AG04450 (cell line): ENCODE measurements at places on chromosomes 13 and 19.
A peak's percentile ranks its signal among the peaks of the same experiment; 100 is the strongest.

GRCh38 chr13:32384702-32385101 is 43.2 kb downstream of the N4BP2L1 start:
- DNase-seq = no peak

- no peak for DNase-seq
Observed at GRCh38 chr13:110055089-110055488, 251.9 kb downstream of the COL4A1 start.

GRCh38 chr19:58416604-58417003 is 8.2 kb downstream of the ZNF584 start:
- DNase-seq = no peak

GRCh38 chr19:5231857-5232678 is 108.5 kb downstream of the PTPRS start:
- no peak for DNase-seq

GRCh38 chr19:33520048-33520643 is 1.4 kb downstream of the PEPD start:
- no peak for DNase-seq

DNA sequence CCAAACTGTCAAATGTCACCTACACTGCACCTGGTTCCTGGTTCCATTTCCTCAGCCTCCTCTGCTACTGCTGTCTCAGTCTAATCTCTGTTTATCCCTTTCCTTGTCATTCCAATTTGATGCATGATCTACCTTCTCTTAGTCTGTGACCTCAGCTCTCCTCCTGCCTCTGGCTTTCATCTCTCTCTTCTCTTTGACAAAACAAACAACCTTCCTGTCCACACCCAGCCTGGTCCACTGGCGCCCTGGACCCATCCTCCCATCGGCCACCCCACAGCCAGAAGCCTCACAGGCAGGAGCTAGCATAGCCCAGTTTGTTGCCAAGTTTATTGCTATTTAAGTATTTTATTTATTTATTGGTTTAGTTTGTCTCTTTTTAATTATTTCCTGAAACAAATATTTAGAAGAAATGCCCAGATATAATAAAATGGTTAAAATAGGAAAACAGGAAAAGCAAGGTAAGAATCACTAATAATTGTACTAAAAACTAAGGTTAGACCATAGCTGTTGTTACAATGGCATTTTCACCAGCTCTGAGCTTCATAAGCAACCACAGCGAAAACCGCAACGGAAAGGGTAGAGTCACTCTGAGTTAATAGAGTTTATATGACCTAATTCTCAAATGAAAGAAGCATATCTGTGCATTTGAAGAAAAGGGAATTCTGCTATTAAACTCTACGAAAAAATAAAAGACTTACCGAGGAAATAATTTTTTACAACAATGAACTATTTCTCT is 68.6 kb downstream of the EFNB2 start:
- no peak for DNase-seq

- DNase-seq = no peak
Observed at GRCh38 chr19:10190026-10190425, 4.7 kb downstream of the DNMT1 start.

DNA sequence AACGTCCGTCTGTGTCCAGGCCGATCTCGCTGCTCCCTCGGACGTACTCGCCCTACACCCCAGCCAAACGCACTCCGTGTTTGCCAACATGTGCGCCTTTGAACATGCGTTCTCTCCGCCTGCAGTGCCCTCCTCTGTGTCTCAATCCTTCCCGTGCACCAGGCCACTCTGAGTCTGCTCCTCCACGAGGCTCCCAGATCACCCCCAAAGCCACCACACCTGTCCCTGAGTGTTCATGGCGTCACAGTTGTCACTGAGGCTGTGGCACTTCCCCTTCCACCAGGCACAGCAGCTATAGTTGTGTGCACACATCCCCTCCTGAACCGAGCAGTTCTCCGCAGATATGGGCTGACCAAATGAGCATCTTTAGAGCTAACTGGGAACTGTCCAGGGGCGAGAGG is 35.6 kb downstream of the RASA3 start:
- no peak for DNase-seq

GRCh38 chr19:17107546-17108452 is 32.2 kb downstream of the MYO9B start:
- peak; percentile 83 for DNase-seq
